ENCODE measurements at places on chromosomes 3 and 15.

DNA sequence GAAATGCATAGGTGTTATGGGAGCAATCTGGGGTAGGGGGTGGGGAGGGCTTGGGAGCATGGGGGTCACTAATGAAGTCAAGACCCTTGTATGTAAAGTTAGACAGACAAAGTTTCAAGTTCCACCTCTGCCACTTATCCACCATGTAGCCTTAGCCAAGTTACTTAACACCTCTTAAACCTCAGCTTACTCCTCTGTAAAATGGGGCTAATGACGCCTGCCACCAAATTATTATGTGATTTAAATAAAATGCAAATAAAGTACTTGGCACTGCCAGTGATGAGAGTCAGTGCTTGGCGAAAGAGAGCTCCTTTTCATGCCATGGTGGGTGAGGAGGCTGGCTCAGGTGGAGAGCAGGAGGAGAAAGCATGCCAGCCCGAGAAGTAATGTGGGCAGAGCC, 18.6 kb upstream of the TLE3 start:
- DNase-seq: no peak

GRCh38 chr15:66670762-66671580, 31.1 kb upstream of the SMAD6 start:
- no peak for DNase-seq

- DNase-seq: no peak
Observed at GRCh38 chr3:26621906-26622620, 509 bp upstream of the LRRC3B start.

DNA sequence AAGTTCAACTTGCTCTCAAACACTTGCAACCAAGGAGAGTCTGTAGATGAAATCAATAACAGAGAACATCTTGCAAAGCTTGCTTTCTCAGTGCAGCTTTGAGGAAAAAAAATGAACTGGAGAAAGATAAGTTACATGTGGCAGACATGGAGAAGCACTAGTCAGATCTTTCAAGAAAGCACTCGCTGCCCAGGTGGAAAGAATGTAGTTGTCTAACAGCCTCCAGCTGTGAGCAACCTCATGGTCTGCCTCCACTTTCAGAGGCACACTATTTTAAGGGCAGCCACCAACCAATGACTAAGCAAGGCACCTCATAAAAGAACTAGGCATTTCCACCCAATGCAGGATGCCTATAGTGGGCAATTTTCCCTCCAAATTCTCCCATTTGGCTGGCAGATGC, 125.4 kb upstream of the CPNE4 start:
- no peak for DNase-seq

DNA sequence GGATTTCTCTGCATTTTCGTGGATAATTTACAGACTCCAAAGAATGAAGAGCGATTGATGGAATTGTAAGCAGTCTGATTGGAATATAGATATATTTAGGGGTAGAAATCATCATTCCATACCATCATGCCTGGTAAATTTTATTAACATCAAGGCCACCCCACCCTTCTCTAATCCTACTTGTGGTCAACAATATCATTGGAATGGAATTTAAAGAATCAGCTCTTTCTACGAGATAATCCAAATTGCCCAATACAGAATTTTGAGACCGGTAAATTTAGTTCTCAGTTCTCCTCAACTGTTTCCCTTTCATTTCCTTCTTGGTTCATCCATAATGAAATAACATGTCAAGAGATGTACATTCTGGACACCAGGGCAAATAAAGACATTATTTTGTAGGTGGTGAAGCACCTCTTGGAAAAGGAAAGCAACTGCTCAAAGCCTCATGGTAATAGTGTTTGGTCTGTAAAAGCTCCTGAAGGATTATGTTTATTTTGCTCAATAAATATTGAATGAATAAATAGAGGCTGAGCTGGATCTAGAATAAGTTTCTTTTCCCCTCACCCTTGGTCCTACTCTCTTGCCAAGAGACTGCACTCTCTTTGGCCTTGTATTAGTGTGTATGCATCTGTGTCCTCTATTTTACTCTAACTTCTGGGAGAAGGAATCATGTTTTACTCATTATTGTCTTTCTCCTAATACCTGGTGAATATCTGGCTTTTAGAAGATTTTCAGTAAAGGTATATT, 133.7 kb upstream of the BCL6 start:
- DNase-seq: no peak

Data from activated CD4-positive, alpha-beta T cell treated with anti-CD3 and anti-CD28 coated beads for 4 hours (primary cell).